AG08396 (cell line): ENCODE measurements at places on chromosomes 11 and 22.

DNA sequence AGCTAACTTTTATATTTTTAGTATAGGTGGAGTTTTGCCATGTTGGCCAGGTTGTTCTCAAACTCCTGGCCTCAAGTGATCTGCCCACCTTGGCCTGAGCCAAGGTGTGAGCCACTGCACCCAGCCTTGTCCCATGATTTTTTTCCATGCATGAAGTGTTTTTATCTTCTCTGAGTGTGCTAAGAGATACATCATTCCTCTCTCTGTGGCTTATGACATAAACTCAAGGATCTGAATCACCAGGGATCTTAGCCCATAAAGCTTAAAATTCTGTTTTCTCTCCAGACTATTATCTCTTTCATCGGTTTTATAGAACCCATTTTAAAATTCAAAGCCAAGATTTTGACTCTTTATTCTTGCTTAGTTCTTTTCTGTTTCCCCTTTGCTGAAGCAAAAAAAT, 48.4 kb upstream of the C11orf58 start:
- no peak for DNase-seq

DNA sequence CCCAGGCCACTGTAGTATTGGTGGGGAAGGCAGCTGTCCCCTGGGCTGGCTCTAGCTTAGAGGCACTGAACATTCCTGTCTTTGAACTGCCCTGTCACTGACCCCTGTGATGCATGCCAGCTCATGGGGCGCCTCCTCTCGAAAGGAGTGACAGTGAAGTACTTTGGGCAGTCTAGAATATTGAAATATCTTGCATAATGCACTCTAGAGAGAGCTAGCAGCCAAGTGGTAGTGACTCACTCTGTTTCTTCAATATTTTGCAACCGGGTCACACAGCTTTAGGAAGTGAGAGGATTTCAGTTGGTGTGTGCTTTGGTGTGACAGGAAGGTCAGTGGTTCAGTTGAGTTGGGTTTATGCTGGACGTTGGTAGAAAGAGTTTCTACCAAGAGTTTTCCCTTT, 35.5 kb upstream of the ST14 start:
- peak; percentile 75 for DNase-seq

DNA sequence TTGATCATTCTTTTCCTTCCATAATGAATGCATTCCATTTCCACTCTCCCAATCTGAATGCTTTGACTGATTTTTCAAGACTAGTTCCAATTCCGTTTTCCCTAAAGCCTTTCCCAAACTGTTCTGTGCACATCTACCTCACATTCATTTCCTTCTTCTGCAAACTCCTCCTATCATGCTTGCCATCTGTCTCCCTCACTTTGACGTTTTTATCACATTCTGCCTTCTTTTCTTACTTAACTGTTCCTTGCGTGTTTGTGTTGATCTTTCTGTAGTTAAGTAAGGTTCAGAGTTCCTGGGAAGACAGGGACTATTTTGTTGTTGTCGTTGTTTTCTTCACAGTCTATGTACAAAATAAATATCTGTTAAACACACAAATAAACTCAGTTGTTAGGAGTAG, 179.0 kb downstream of the NXPE2 start:
- DNase-seq, result no peak

- peak; percentile 24 for DNase-seq
Measured at GRCh38 chr11:110525883-110526282, 96.1 kb downstream of the FDX1 start.

DNA sequence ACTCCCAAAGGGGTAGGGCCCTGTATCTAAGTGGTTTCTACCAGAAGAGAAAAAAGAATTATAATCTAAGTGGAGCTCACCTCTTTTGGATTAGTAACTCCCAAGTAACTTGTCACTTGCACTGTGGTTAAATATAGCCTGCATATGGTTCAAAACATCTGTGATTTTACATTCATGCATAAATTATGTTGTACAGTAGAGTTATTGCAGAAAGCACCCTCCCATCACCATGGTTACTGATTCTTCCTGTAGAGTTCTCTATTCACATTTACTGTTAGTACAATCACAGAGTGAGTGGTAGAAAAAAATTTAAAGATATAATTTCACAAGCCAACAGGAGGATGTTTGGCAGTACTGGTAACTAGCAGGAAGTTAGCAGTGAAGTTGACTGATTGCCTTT, 80.4 kb downstream of the LRRC4C start:
- DNase-seq, result no peak

- DNase-seq, result no peak
Measured at GRCh38 chr11:132587716-132588115, 944.6 kb downstream of the OPCML start.

DNA sequence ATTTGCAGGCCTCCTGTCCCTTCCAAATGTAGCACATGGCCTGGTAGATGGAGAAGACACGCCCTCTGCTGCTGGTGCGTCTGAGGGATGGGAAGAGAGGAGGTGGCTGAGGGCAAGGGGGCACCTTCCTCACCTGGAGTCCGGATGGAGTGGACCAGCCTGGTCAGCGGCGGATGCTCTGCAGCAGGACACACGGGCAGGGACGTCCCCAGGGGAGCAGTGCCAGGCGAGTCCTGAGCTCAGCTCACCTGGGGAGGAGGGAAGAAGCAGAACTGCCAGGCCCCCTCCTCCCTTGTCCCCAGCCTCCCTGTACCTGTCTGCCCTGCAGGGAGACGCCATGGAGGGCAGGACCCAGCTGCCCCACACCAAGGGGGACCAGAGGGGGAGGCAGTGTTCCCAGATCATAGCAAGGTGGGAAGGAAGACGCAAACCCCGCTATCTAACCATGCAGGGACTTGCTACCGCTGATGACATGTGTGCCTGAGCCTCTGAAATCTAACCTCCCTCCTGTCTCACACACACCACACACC, 1495.9 kb downstream of the BRD1 start:
- DNase-seq, result no peak

DNA sequence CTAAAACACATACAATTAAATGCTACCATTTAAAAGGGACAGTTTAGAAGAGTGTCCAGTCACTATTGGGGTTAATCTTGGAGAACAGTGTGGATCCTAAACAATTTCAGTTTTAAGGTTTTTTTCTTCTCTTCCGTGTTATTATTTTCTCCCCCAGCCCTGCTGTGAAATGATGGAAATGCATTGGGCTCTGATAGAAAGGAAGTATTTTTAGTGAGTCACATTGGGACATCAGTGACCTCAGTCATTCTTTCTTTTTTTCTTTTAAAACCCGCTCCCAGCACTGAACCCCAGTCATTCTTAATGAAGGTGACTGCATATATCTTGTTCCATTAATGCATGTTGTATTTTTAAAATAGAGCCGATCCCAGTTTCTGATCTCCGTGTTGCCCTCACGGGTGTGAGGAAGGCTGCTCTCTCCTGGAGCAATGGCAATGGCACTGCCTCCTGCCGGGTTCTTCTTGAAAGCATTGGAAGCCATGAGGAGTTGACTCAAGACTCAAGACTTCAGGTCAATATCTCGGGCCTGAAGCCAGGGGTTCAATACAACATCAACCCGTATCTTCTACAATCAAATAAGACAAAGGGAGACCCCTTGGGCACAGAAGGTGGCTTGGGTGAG, 93.2 kb upstream of the OR4B1 start:
- no peak for DNase-seq

DNA sequence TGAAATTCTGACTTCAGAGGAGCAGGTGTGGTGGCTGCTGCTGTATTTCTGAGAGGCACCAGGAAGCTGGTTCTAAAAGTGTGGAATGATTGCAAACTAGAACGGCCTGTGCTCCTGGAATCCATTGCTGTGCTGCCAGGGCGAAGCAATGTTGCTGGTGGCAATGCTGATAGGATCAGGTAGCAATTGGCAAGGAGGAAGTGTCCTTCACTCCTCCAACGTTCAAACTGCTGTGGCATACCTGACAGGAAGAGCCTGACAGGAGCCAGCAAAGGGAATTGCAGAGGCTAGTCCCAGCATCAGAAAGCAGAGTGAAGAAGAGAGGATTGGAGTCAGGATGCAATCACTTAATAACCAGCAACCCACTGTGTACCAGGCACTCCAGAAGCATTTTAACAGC, 118.2 kb downstream of the FAR1 start:
- no peak for DNase-seq

GRCh38 chr11:116582571-116582970, 190.2 kb downstream of the BUD13 start:
- no peak for DNase-seq

- DNase-seq, result no peak
Measured at GRCh38 chr22:23569291-23569690, 10.8 kb downstream of the IGLL1 start.

DNA sequence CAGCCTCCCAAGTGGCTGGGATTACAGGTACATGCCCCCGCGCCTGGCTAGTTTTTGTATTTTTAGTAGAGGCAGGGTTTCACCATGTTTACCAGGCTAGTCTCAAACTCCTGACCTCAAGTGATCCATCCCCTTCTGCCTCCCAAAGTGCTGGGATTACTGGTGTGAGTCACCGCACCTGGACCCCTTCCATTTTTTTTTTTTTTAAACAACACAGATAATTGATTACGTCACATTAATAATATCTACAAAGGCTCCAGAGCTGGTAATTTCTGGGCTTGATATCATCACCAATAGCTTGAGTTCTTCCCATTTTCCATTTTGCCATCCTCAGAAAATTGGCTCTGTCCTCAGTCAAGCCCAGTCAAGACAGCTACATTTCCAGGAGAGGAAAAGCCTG, 7.2 kb downstream of the TTLL1 start:
- no peak for DNase-seq

GRCh38 chr11:65883058-65883761, 3.6 kb downstream of the CTSW start:
- DNase-seq, result no peak

GRCh38 chr22:20076627-20077172, 3.3 kb upstream of the DGCR8 start:
- no peak for DNase-seq
